Right forelimb (tissue), 1 donor: ENCODE measurements at places on chromosomes 6 and 20.
A peak's percentile ranks its signal among the peaks of the same experiment; 100 is the strongest.

- DNase-seq, result no peak
Measured at GRCh38 chr6:150686566-150686965, 86.9 kb downstream of the PLEKHG1 start.

DNA sequence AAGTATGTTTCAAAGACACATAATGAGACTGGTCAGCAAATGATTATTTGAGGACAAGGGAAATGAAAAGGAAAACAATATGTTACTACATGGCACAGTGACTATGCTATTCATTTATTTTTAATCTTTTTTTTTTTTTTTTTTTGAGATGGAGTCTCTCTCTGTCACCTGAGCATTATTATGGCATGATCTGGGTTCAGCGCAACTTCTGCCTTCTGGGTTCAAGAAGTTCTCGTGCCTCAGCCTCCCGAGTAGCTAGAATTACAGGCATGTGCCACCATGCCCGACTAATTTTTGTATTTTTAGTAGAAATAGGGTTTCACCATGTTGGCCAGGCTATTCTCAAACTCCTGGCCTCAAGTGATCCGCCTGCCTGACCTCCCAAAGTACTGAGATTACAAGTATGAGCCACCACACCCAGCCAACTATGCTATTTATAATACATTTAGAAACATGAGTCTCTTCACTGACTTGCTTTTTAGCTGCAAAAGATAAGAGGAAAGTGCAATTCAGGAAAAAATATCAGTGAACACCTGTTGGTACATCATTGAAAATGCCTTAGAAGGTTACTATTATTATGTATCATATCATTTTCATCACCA is 3.4 kb downstream of the CALHM4 start:
- DNase-seq, result no peak

- no peak for DNase-seq
Measured at GRCh38 chr6:169215201-169215681, 38.4 kb downstream of the THBS2 start.

GRCh38 chr20:19964289-19965265 is 52.6 kb upstream of the NAA20 start:
- no peak for DNase-seq

- DNase-seq, result no peak
Measured at GRCh38 chr20:38630727-38631126, 29.1 kb downstream of the ARHGAP40 start.

DNA sequence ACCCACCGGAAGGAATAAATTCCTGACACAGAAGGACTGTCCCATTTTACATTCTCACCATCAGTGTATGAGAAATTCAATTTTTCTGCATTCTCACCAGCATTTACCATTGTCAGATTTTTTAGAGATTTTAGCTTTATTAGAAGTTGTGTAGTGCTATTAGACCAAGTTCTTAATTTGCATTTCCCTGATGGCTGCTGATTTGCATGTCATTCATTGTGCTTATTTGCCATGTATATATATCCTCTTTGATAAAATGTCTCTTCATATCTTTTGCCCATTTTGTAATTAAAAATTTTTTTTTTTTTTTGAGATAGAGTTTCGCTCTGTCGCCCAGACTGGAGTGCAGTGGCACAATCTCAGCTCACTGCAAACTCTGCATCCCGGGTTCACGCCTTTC is 9.8 kb upstream of the HLA-DRB5 start:
- no peak for DNase-seq

- DNase-seq, result no peak
Measured at GRCh38 chr6:154864066-154864430, 130.8 kb downstream of the SCAF8 start.

- DNase-seq, result no peak
Measured at GRCh38 chr6:48078120-48078519, 32.9 kb downstream of the PTCHD4 start.

DNA sequence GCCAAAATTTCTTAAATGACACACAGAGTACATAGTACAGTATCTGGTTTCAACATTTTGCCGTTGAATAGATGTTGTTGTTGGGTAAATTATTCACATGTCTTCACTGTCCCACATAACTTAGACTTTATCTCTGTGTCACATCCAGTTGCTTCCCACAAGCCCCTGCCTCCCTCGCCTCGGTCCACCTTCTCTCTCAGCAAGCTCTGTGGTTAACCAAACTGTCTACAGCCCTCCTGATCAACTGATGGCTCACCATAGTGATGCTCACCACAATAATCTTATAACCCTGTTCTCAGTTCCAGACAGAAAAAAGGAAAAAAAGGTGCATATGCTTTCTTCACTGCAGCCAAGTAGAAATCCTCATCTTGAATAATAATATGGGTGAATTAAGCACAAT is 23.0 kb downstream of the IL17F start:
- no peak for DNase-seq

DNA sequence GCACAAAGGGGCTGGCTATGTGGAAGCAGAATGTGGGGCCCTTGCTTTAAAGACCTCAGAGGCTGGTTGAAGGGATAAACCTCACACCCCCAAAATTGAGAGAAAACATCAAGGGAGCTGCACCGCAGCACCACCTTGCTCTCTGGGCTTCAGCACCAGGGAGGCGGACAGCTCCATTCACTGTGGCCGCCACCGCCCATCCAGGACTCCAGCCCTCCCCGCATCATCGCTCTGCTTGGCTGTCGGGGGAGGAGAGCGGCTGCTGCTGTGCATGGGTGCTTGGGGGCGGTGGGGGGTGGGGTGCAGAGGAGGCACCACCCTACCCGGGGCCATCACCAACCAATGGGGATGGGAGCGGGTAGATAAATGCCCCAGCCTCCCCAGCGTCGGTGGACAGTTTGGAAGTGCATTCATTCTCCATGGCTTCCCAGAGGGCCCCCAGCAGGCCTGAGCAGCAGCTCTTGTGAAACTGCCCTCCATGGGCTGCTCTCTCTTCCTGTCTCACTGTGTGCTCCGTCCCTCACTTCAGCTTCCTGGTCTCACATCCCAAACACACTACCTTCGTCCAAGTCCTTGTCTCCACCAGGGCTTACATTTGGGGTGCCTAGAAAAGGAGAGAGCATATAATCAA is 75.7 kb upstream of the BHLHE23 start:
- peak; percentile 76 for DNase-seq

DNA sequence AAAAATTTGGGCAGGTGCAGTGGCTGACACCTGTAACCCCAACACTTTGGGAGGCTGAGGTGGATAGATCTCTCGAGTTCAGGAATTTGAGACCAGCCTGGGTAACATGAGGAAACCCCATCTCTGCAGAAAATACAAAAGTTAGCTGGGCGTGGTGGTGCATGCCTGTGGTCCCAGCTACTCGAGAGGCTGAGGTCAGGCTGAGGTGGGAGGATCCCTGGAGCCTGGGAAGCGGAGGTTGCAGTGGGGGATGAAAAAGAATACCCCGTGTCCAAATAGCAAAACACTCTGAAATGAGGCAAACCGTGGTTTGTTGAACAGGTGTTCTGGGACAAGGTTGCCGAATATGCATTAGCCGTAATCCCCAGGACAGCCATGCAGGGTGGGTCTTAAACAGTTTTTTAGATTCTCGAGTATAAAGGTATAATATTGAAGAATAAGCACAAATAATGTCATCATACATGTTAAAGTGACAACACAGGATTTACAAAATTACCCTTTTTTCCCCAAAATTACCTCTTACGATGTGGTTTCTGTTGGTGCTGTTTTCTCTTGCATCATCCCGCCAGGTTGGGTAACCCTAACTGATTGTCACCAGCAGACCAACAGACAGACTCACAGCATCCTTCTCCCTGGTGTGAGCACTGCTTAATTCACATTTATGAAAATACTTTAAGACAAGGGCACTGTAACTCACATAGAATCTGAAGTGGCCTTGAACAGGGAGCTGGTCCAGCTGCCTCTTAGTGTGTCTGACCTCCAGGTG is 9.1 kb downstream of the DNAJC5 start:
- no peak for DNase-seq

DNA sequence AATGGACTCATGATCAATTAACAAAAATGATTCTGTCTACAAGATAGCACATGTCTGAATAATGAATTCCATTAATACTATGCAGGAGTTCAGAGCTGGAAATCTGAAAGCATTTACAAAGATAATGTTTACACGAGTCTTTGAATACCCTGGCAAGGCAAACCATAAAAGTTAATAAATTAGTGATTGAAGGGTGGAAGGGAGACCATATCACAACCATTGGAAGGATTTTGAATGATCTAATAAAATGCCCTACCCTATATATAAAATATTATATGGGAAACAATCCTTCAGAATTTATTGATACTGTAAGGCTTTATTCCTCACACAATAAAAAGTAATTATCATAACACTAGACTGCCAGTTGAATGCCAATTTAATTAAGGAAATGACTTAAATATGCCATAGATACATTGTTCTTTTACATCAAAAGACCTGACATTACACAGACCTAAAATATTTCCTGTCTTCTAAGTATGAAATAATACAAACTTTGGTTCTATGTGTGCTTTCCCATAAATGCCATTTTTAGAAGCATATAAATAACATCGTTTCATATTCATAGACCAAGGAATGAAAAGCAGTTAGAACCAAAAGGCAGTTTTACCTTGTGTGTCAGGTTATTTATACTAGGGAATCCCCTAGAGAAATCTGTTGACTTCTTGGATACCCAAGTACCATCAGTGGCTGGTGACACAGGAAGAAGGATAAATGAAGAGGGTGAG is 249.2 kb upstream of the MARCKS start:
- no peak for DNase-seq

- no peak for DNase-seq
Measured at GRCh38 chr6:138815797-138816528, 20.1 kb downstream of the ECT2L start.

DNA sequence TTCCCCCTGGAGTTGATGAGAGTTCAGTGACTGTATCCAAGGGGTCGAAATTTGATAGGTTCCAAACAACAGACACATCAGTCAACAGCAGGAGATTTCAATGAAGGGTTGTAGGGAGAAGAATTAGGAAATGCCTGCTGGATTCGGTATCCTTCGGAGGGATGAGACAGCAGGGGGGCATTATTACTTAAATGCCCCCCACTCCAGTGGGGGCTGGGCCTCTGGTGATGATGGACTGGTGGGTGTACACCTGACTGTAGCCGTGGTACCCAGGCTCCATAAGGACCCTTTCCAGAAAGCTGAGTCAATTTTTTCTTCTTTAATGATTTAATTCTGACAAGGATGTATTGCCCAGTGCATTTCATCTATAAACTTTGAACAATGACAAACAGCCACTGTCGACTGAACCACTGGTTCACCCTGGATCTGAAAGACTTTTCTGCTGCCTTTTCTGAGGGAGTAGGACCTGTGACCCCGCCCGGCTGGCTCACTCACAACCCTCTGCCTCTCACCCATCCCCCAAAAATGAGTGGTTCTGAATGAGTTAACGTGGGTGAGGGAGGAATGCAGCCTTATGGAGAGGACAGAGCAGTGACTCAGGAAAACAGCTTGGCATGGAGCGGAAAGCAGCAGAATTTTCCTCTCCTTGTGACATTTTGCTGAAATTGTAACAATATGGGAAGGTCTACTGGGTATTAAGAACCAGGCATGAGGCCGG is 41.0 kb downstream of the ZMYND8 start:
- no peak for DNase-seq
